ENCODE measurements at places on chromosomes 5 and 9. TPM values are rescaled to one million over a fixed set of nuclear protein-coding genes. Genes with fewer than 3 reads are reported as not detected.

The SPATA9 gene
- 0.34 TPM for polyA plus RNA-seq

GRCh38 chr5:59624898-59625297 lies 268.6 kb downstream of the PDE4D start:
- DNase-seq: no peak

DNA sequence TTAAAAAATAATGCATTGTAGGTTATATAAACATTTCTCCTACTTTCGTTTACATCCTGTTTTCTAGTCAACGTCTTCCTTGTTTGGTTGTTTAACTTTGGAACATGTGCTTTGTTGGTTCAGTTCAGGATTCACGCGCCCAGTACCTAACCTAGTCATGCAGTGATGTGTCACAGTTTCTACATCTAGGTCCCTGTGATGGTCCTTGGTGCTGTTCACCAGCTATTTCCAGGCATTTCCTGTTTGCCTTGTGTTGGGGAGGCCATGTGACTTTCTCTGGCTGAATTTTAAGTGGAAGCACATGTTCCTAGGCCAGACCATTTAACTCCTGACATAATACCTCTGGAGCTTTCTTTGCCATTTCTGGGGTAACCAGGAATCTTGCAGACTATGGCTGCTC lies 292.3 kb downstream of the SMARCA2 start:
- no peak for DNase-seq

DNA sequence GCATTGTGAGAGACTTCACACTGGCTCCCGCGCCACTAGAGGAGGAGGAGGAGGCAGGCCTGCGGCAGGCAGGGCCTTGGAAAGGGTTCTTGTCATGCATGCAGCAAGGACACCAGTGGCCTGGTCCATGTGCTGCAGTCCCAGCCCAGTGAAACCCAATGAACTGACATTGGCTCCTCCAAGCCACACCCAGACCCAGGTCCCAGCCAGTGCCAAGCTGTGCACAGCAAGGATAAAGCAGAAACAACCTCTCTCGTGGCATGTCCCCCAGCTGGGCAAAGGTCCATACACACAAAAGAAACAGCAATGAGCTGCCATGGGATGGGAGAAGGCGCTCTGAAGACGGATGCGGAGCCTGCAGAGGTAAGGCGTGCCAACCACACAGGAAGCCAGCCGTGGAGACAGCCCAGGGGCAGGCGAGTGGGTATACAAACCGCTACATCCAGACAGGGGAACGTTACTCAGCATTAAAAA lies 89.2 kb downstream of the SEMA4D start:
- no peak for DNase-seq

The C5orf58 gene
- polyA plus RNA-seq: not detected

DNA sequence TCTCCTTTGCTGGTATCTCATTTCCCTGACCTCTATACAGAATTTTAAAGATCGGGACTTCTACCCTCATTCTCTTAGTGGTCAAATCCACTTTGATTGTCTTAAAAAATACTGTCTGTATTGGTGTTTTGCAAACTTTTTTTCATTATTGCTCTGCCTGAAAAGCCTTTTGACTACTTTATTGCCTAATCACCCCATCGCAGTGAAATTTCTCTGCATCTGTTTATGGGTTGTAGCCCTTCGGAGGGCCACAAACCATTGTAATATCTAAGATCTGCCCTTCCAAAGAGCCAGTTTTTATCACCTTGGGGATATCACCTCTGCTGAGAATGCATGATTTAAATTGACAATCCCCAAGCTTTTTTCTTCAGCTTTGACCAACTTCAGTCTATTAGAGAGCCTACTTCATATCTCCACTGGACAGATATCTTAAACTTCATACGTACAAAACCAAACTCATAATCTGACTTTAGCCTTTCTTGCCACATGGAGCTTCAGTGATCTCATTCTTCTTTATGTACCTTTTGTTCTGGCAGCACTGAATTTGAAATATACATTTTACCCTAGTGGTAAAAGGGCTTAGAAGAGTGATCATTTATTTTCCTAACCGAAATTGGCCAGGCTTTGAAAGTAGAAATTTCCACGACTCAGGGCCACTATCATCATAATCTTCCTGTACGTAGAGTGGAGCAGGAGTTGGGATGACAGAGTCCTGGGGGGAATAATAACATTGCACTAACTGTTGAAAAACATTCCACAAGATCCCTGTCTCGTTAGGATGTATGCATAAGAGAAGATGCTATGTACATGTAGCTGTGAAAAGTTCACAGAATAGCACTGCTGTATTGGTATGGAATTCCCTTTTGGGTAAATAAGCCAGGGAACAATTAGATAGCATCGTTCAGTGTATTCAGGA lies 21.4 kb downstream of the KIF2A start:
- no peak for DNase-seq

Data from brain (organoid and tissue), 16 donors.